Esophagus squamous epithelium (tissue), 5 donors: ENCODE measurements at places on chromosomes 13 and 19.

GRCh38 chr13:73693215-73693614 lies 441.0 kb downstream of the KLF12 start:
- no peak for DNase-seq

GRCh38 chr13:79043208-79043607 lies 362.8 kb downstream of the RBM26 start:
- no peak for DNase-seq

- DNase-seq, result no peak
These were observed 145.0 kb downstream of the ZNF675 start for GRCh38 chr19:23541991-23542390.

DNA sequence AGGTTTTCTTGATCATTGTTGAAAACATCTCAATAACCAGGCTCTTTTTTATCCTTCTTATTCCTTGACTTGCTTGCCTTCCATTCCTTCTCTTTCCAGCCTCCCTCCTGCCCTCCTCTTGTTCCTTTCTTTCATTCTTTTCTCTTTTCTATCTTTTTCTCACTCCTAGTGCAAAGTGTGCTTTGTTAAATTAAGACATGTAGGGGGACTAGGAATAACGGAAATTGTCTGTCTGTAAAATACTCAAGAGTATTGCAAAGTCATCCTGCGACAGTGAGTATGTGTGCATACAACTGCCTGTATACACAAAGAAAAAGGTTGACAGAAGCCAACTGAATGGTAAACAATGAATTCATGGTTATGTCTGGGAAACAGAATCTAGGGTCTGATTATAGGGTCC lies 70.1 kb downstream of the LRRC63 start:
- DNase-seq, result no peak

GRCh38 chr19:11931051-11931450 lies 6.1 kb downstream of the ZNF700 start:
- DNase-seq, result no peak

DNA sequence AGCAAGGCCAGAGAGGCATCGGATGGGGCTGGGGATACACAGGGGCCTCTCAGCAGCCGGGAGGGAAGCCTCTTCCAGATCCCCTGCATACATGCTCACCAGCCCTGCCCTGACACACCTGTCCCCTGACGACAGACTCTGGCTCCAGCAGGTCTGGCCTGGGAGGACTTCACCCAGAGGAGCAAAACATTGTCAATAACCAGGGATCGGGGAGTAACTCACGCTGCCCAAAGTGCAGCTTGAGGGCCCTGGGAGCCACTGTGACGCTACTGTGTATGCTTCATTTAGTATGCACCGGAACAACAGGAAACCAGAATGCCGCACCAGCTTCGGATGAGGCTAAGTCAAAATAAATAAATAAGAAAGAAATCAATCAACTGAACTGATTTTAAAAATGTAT lies 12.4 kb upstream of the CD22 start:
- no peak for DNase-seq

- no peak for DNase-seq
These were observed 1590.1 kb upstream of the PRR20A start for GRCh38 chr13:55550624-55551023.

DNA sequence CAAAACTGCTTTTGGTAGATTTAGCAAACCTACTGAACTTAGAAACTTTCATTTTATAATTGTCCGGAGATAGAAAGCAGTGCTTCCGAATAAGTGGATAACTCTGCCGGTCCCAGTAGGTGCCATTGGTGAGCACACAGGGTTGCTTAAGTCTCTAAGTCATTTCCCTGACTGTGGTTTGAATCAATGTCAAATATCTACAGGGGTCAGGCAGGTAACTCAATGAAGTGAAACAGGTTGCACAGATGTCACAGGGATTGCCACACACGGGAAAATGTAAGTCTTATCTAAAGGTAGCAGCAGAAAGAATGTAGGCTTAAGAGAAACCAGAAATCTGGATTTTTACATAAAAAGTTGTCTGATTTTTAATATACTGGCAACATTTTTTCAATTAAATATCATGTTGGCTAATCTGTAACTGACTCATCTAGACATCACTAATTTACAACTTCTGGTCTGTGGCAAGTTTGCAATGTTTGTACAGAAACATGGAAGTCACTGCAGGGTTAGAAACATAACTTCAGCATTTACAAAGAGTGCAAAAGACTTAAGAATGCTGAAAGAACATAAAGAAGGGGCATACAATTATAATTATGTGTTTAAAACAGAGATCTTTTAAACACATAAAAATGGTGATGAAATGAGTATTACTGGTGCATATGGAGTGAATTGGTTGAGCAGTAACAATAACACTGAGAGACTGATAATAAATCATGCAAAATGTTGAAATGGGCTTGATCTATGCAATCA lies 14.3 kb upstream of the LRRC63 start:
- no peak for DNase-seq

DNA sequence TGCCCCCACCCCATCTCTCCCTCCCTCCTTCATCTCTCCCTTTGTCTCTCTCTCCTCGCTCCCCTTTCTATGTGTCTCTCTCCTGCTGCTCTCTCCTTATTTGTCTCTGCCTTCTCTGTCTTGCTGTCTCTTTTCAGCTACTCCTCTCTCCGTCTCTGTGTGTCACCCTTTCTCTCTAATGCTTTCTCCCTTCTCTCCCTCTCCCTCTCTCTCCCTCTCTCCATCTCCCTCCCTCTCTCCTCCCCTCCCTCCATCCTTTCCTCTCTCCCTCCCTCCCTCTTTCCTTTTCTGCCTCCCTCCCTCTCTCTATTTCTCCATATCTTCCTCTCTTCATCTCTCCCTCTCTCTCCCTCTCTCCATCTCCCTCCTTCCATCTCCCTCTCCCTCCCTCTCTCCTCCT lies 682 bp downstream of the ATP4A start:
- DNase-seq, result no peak

DNA sequence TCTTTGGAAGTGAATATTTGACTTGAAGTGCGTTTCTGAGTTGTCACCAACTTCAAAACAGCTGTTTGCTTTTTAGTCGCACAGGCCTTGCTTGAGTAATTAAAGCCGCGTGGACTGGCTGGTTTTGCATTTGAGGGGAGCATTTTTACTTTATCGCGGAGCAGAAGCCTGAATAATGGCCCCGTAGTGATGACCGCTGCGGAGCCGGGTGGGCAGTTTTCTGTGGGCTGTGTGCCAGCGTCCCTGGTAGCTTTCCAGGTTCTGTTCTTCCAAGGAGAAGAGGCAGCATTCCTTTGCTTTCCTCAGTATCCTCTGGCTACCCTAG lies 1.1 kb downstream of the NAA16 start:
- no peak for DNase-seq

DNA sequence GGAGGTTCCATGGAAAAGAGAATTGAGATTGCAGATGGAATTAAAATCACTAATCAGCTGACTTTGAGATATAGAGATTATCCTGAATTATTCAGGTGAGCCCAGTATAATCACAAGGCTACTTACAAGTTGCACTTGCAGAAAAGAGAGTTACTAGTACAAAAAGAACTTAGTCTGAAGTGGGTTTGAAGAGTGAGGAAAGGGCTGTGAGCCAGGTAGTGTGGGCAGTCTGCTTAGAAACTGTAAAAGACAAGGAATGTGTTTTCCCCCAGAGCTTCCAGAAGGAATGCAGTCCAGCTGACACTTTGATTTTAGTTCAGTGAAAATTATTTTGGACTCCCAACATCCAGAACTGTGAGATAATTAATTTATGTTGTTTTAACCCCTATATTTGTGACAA lies 285.4 kb upstream of the GPC6 start:
- DNase-seq, result no peak

DNA sequence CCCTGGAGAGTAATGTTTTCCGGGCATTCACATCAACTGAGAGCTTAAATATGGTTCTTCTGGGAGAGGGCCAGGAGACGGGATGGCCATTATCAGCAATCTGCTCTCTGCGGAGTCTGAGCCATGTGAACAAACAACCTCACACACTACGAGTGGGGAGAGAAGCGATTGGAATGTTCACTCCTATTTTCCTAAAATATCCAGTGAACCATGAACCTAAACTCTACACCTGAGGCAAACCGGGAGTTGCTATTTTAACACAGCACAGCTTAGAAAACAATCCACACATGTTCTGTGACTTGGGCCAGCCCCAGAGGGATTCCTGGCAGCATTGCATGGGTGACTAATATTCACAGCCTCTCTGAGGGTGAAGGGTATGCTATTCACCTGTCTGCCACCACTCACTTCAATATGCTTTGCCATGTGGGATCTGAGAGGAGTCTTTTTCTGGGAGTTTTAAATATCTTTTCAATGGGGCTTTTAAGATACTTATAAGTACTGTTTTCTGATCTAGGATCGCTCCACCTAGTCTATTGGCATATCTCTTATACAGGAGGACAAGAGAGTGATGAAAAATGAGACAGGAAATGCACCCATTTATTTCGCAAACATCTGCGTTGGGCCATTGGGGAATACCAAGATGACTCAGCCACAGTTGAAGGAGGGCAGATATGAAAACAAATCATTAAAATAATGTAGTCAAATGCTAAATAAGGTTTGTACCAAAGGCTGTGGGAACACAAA lies 72.6 kb upstream of the SERP2 start:
- no peak for DNase-seq

GRCh38 chr13:44317752-44318151 lies 55.9 kb upstream of the SERP2 start:
- no peak for DNase-seq

DNA sequence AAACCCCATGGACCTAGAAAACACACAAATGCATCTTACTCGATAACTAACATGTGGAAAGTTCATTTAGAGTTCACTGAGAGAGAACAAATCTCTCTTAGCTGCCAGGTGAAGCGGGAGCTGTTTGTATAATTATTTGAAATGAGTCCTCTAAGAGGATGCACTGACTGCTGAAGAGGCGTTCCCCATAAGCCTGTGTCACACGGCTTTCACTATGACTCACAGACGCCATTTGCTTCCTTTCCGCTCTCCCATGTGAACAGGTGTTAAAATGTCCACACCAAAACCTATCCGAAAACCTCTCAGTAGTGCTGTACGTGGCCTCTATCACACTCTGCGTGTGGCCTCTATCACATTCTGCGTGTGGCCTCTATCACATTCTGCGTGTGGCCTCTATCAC lies 101.8 kb downstream of the SOX1 start:
- DNase-seq, result no peak

- DNase-seq, result no peak
These were observed 42.8 kb upstream of the NDUFS7 start for GRCh38 chr19:1340681-1341469.

- no peak for DNase-seq
These were observed 111.5 kb upstream of the HTR2A start for GRCh38 chr13:47008318-47008717.

- no peak for DNase-seq
These were observed 38.6 kb downstream of the TNFRSF19 start for GRCh38 chr13:23608701-23609413.

- DNase-seq, result no peak
These were observed at the start of gene MEX3D for GRCh38 chr19:1568320-1569019. MEX3D (minus strand) TSS chr19:1568325; CDS start chr19:1568058, 267 bp downstream.

DNA sequence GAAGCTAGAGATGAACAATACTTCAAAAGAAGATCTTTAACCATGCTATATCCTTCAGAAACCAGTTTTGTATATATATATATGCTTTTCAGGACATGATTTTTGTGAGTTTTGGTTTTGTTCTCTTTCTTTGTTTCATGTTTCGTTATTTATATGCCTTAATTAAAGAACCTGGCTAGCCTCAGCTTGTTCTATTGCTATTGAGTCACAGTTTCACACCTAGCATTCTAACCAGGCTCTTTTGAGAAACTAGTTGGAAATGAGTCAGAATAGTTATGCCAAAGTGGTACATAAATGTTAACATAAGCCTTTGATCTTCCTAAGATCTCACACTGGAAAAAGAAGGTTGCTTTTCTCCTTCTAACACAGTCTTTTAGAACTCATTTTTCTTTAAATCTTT lies 1925.2 kb downstream of the OLFM4 start:
- DNase-seq, result no peak

DNA sequence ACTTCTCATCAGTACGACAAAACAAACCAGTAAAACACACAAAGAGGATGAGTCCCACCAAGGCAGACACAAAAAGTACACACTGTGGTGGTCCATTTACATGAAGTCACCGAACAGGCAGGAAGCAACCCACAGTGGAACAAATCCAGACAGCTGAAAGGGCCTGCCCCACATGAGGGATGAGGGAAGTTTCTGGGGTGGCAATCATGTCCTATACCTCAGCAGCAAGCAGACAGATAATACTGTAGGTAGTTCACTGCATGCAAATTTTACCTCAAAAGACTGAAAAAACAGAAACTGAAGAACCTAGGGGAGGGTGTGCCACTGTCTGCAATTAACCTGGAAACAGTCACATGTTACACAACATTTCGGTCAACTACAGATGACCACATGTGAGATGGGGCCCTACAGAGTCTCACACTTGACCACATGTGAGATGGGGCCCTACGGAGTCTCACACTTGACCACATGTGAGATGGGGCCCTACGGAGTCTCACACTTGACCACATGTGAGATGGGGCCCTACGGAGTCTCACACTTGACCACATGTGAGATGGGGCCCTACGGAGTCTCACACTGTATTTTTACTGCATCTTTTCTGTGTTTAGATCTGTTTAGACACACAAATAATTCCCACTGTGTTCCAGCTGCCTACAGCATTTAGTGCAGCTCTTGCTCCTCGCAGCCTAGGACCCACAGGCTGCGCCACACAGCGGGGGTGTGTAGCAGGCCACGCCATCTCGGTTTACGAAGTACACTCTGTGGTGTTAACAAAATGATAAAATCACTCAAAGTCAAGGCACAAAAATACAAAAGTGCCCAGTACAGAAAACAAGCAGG lies 22.2 kb downstream of the PCID2 start:
- no peak for DNase-seq

DNA sequence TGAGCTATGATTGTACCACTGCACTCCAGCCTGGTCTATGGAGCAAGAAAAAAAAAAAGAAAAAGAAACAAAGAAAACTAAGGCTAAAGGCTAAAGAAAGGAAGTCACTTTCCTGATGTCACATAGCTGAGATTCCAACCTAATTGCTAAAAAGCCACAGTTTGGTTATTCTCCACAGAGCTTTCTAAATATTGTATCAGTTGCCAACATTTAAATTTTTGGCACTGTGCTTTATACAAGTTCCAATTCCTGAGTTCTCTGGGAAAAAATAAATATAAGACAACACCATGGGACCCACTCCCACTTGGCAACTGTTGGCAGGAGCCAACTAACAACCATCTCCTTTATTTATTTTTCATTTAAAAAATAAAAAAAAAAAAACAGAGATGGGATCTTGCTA lies 11.2 kb upstream of the LYPD3 start:
- no peak for DNase-seq

- no peak for DNase-seq
These were observed 55.4 kb downstream of the RFC3 start for GRCh38 chr13:33873251-33873908.

DNA sequence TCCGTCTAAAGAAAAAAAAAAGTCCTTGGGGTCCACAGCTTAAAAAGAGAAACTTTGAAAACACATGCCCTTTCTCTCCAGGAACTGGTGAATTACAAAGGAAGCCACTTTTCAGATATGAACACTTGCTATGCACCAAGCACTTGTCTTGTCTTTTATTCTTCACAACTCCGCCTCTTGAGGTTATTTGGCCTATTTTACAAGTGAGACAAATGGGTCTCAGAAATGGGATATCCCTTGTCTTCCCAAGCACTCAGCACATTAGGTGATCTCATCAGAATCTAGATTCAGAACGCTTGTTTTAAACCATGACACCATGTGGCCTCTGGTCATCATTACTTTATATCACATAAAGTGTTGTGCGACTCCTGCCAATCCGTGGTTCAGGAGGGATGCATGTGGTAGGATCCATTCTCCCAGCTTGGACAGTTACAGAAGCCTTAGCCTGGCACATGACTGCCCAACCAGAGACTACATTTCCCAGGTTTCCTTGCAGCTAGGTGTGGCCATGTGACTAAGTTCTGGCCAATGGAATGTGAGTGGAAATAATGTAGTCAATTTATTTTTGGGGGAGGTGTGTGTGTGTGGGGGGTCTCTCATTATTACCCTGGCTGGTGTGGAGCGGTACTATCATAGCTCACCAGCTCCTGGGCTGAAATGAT lies 13.9 kb downstream of the TSKS start:
- DNase-seq, result no peak
